NB4 (cell line): ENCODE measurements at places on chromosomes 5 and 9.

- DNase-seq = no peak
These were observed 73.7 kb downstream of the GADD45G start for GRCh38 chr9:89678396-89679015.

DNA sequence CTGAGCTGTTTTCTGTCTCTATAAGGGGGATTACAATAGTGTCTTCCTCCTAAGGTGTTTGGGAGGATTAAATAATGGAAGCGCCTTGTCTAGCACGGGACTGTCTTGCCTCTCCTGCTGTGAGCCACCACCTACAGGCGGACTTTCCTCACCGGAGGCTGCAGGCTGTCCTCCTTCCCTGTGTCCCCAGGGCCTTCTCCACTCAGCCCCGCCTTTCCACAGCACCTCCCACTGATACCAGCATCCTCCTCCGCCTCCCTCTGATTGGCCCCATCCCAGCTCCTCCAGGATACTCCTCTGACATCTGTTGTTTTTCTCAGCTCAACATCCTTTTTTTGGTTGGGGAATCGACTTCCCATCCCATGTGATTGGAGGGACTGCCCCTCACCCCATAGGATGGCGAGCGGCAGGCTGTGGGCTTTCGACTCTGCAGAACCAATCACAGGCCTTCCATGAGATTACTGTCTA, 851 bp upstream of the ZDHHC12 start:
- peak; percentile 79 for DNase-seq

GRCh38 chr9:132994410-132995120, 16.1 kb downstream of the GFI1B start:
- peak; percentile 95 for DNase-seq

- no peak for DNase-seq
These were observed 30.5 kb upstream of the HK3 start for GRCh38 chr5:176929654-176930053.

DNA sequence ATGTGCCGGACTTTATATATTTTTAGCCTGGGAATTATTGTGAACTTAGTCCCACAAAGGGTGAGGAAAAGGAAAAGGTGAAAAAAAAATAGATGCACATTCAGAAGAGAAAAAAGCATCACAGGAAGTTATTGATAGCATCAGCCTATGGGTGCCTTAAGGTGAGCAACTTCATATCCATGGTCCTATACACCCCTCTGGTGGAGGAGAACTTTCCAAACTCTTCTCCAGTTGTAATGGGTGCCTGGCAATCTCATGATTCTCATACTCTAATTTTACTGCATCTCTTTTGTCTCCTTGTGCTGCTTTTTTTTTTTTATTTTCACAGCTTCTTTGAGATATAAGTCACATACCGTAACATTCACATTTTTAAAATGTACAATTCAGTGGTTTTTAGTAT, 107.4 kb downstream of the JAKMIP2 start:
- no peak for DNase-seq

DNA sequence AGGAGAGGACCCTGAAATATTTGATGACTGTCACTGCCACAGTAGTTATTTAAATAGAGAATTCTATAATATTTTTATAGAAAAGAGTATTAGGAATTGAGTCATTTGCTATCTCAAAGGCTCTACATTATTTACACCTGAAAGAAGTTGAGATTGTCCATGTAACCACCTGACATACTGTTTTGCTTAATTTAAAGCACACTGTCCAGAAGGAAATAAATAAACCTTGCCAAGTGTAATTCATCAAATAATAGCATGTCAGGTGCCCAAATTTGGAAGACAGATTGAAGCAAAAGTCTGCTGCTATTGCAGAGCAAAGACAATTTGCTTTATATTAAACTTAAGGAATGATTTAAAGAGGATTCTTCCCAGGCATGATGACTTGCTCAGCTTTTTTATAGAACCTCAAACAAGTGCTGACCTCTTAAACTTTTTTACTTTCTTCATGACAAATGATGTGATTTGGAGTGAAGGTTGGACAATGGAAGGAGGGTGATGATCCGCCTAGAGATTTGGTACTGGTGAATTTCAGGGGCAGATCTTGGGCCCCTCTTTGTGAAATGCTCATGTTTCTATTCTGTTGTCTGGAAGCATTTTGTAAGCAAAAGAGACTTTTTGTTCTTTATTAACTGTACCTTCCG, 65.0 kb downstream of the DAPK1 start:
- no peak for DNase-seq

- no peak for DNase-seq
These were observed 228.9 kb downstream of the CDK5RAP2 start for GRCh38 chr9:120351106-120351505.

DNA sequence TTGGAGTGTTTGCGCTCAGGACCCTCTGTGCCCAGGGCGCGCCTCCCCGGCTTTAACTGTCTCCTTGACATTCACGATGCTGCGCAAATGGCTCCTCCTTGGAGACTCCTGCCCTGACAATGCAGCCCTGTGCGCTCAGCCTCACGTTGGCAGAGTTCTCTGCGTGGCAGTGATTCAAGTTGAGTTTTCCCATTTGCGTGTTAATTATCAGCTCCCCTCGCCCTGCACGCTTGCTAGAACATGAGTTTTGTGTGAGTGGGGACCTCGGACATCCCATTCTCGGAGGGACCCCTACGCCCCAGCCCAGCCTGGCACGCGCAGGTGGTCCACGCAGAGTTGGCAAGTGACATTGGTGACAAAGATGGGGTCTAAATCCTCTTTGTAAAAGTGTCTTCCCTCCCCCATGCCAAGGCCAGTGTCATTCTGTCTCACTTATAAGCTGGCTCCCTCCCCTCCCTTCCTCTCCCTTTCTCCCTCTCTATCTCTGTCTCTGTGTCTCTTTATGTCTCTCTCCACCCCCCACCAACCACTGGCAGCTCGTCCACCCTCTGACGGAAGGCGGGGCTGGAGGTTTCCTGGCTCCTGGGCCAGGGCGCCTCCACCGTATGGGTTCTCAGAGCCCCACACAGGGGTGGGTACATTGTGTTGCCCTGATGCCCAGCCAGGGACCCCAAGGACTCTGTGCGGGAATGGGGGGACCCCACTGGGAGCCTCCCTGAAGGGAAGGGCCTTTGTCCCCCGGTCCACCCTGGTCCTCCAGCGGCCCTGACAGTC, 169.3 kb downstream of the OLFM1 start:
- no peak for DNase-seq

DNA sequence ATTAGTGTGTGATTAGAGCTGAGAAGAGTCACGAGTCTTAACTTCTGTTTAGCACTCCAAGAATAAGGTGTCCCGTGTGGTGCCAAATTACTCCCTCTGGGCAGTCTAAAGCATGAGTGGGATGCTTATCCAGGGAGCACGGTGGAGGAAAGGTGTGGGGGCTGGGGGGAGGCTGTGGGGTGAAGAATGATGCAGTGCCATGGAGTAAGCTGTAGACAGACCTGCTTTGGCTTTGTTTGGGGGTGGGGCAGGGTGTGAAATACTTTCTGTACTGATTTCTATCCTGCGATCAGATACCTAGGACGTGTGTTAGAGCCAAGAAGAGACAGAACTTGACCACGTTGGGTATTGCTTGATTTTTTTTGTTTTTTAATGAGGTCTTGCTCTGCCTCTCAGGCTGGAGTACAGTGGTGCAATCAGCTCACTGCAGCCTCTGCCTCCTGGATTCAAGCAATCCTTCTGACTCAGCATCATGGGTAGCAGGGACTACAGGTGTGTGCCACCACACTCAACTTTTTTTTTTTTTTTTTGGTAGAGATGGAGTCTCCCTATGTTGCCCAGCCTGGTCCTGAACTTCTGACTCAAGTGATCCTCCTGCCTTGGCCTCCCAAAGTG, 232.8 kb downstream of the MAN2A1 start:
- no peak for DNase-seq
